ENCODE measurements at places on chromosomes 6 and 20.

GRCh38 chr6:163366288-163366687 is 48.2 kb upstream of the QKI start:
- DNase-seq, result no peak

- DNase-seq, result no peak
These were observed 253.0 kb downstream of the ARID1B start for GRCh38 chr6:157029980-157030690.

DNA sequence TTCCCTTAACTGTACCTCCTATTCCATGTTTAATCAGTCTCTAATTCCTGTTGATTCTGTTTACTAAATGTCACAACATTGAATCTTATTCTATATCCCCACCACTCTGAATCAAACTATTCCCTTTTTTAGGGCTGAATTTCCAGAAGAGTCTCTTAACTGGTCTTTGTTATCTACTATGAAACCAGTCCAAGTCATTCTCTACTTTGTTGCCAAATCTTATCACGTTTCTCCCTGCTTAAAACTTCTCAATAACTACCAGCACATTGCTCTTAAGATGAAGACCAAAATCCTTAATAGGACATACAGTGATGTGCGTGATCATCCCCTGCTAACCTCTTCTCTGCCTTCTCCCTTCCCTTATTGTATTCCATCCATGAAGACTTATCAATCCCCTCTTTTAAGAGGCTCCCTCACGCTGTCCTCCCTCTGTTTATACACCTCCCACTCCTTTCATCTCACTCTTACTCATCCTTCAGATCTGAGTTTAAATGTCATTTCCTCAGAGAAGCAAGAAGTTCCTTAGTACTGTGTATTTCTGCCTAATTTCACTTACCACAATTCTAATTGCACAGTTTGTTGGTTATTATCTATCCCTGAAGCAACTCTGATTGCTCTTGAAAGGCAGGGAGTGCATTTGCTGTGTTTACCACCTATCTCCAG is 143.0 kb upstream of the AHI1 start:
- no peak for DNase-seq

DNA sequence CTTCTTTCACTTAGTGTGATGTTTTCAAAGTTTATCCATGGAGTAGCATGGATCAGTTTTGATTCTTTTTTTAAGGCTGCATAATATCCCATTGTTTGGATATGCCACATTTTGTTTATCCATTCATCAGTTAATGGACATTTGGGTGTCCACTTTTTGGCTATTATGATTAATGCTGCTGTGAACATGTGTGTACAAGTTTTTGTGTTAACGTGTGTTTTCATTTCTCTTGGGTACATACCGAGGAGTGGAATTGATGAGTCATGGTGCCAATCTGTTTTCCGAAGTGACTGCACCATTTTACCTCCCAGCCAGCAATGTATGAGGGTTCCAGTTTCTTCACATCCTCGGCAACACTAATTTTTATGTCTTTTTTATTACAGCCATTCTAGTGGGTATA is 78.4 kb upstream of the CCDC28A start:
- no peak for DNase-seq

DNA sequence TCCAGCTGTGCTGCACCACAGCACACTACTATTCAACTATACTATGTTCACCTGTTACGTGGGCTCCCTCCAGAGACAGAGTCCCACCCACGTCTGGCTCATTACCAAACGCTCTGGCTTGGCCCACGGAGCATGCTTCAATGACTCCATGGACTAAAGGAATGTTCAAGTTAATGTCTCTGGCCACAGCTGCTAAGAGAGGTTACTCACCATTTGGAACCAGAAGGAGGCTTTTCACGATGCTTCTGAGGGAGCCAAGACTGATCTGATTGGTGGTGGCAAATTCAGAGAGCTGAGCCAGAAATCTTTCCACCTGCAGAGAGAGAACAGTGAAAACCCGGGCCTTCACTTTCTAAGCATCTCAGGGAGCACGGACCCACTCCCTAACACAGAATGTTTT is 15.6 kb downstream of the COMMD7 start:
- DNase-seq, result no peak

DNA sequence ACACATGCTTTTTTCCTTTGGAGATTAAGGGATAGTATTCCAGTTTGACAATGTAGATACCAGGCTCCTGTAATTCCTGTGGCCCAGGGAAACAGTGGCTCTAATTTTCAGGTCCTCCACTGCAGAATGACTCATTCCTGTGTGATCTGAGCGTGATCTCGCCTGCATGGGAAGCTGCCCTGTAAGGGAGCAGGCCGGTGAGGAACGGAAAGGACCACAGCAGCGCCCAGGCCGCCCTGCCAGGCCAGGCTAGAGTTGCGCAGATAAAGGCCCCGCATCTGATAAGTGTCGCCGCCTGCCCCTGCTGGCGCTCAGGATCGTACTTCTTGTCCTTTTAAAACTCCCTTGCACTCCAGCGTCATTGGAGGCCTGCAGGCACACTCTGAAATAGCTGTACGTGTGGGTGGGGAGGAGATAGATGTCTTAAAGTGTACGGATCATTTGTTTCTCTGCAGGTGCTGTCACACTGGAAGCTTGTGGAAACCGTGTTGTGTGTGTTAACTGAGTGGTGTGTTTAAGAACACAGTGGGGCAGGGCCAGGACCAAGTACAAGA is 60.7 kb downstream of the SYNJ2 start:
- no peak for DNase-seq

DNA sequence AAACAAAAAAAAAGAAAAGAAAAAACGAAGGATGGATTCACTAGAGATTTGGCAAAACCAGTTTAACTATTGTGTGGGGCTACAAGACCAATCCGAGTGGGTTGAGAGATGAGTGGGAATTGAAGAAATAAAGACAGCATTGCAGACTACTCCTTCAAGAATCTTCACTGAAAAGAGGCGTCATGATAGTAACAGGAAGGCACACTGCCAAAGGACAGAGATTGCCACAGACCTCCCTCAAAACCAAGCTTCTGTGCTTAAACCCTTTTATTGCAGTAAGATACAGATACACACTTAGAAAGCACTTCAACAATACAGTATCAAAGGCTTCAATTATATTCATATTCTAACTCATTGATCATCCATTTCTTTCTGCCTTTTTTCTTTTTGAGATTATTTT is 103.9 kb downstream of the IPCEF1 start:
- no peak for DNase-seq

- DNase-seq, result no peak
These were observed 2.0 kb upstream of the MUCL3 start for GRCh38 chr6:30938730-30939129.

All from activated effector memory CD4-positive, alpha-beta T cell treated with Interleukin-2 at 50 U/mL for 16 hours (primary cell).